T-helper 2 cell (primary cell): ENCODE measurements at places on chromosomes 2 and 18.

DNA sequence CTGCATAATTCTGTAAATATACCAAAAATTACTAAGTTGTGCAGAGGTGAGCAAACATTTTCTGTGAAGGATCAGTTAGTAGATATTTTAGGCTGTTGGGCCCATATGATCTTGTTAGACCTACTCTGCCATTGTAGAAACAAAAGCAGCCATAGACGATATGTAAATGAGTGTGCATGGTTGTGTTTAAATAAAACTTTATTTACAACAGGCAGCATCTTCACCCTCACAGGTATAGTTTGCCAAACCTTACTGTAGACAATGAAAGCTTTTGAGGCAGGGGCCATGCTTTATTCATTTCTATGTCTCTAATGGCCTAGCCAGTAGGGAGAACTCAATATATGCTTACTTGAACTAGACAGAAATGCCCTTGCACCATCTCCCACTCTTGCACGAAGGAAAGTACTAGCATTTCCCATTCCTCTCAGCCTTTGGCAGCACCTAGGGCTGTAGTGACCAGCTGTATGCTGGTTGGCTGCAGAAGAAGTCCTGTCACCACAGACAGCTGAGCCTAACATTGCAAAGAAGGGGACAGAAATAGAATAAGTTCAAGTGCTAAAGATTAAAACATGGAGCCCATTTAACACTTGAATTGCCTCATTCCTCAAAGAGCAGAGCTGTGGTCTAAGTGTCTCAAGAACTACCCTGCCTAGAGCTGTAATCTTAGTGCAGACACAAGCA lies 305.1 kb upstream of the MGAT5 start:
- no peak for DNase-seq

GRCh38 chr2:8502316-8502715 lies 179.5 kb upstream of the ID2 start:
- no peak for DNase-seq

DNA sequence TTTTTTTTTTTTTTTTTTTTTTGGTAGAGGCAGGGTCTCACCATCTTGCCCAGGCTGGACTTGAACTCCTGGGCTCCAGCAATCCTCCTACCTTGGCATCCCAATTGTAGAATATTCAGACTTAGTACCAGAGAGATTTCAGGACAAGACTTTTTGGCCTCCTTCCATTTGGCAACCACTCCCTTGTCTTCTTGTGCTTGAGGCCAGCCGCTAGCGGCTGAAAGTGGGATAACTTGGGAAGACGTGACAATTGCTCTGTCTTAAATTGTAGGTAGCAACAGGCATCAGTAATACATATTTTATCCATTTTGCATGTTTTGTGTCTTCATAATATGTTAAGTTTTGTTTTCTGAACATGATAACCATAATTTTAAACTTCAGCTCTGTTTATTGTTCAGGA lies 53.3 kb upstream of the TTN start:
- DNase-seq: no peak

- DNase-seq: no peak
Observed at GRCh38 chr2:37871456-37872191, 53.5 kb upstream of the RMDN2 start.

- no peak for DNase-seq
Observed at GRCh38 chr2:238431-238830, 25.4 kb downstream of the SH3YL1 start.

DNA sequence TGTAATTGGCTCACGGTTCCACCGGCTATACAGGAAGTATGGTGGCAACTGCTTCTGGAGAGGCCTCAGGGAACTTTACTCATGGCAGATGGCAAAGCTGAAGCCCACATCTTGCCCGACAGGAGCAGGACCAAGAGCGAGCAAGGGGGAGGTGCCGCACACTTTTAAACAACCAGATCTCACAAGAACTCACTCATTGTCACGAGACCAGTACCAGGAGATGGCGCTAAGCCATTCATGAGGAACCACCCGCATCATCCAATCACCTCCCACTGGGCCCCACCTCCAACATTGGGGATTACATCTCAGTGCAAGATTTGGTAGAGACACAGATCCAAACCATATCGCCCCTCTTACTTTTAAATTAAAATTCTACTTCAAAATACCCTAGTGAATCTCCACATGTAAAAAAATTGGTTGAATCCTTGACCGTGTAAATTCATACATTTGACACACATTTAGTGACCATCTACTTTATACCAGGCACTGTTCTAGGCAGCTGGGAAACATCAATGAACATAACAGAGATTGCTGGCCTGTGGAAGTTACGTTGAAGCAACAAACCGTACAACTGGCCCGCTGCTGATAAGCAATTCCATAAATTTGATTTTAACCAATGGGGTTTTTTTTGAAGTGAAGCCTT lies 87.6 kb downstream of the ALPK2 start:
- peak; percentile 7 for DNase-seq

DNA sequence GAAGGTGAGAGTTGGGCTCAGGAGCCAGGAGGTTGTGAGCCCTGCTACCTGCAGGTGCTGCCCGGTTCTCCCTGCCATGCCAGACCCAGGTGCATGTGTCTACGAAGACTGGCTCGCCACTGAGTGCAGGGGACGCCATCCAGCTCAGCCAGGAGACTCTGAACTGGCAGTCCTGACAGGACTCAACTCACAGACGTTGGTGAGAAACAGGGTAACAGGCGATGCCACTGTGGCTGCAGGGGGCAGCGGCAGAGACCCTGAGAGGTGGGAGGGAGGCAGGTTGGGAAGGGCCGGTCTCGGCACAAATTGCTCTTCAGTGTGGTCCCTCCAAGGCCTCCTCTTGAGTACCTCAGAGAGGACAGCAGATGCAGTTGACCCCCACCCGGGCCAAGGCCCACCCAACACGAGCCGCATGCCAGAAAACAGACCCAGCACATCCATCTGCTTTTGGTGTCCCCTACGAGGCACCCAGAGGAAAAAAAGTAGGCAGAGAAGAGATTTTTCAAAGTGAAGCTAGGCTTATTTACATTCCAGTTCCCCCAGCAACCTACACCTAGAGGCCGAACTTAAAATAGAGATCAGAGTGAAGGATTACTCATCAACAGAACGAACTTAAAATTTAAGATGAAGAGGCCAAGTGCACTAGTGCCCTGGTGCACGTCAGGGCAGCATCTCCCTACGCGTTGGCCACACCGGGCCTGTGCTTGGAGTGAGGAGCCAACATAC lies 184.8 kb downstream of the SEPTIN10 start:
- DNase-seq: no peak

DNA sequence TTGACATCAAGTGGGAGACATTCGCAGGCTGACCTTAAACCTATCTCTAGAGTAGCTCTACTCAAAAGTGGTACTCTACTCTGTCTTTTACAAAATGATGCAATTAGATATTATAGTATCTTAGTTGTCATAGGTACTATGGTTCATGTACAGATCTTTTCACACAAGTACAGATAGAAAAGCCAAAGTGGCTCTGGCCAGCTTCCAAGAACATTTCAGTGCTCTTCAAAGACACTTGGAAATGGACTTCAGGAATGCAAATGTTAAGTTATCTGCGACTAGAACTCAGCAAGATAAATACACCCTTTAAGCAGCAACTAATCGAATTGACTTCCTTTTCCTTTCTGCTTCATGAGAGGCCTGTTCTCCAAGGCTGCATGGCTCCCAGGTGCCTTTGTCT lies 718.7 kb upstream of the FAM98A start:
- DNase-seq: no peak

- DNase-seq: no peak
Observed at GRCh38 chr2:649426-650342, 27.5 kb downstream of the TMEM18 start.

GRCh38 chr2:47950340-47951301 lies 44.3 kb upstream of the FBXO11 start:
- DNase-seq: no peak

GRCh38 chr2:218130377-218130776 lies 4.5 kb downstream of the CXCR2 start:
- no peak for DNase-seq

DNA sequence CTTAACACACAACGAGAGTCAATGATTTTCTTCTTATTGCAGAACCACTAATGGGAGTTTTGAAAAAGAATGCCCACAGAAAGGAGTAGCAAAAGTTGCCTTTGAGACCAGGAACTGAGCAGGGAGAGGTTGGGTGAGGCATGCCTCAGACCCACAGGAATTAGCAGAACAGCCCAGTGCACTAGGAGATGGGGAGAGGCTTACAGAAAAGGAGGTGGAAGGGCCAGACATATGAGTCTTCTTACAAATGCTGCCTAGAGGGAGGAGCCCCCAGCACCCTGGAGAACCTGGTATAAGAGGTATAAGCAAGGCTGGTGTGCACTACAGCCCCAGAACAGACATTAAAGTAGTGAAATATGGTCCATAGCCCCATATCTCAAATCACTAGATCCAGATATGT lies 162.0 kb downstream of the DTNA start:
- no peak for DNase-seq

DNA sequence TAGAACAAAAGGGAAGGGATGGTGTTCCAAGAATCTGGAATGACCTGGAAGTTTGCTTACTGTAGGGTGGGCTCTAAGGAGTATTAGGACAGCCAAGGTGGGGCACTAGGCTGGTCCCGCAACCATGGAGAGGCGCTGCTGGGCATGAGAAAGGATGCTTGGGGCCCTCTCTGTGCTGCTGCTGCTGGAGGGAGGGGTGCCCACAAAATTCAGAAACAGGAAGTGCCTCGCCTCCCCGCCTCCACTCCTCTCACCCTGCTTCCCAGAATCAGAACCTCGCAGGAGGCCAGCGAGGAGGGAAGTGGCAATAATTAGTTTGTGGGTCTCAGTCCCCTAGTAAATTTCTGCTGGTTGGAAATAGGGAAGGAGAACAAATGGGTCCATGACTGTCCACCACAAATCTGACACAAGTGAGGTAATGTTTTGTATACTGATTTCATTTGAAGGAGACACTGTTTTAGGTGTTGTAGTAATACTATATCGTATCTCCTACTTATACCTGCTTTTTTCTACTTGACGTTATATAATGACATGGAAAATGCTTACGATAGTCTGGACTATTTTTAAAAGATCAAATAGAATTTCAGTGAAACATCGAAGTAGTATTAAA lies 7.9 kb upstream of the PDCL3 start:
- DNase-seq: peak; percentile 20

DNA sequence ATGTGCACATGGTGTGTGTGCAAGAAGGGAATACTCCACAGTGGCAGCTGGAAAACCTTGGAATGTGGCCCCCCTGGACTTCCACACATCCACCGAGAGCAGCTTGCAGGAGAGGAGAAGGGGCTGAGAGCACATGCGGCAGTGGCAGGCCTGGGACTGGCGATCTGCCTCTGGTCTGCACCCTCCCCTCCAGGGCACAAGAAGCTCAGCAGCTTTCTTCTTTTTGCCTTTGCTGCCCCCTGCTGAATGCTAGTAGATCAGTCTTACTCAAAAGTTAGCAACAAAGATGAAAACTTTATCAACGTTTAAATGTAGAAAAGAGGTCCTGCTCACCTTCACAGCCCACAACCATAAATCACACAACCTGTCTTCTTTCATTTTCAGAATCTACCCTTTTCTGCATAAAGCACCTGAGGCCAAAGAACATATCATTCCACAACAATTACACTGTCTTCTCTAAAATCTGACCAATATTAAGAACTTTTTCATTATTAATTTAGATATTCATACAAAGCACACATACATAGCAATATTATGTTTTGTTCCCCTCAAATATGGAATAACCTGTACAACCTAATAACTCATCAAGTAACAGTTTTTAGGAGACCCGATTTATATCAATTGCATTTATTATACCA lies 34.6 kb downstream of the TGFBRAP1 start:
- no peak for DNase-seq

GRCh38 chr2:105387225-105387624 lies 11.6 kb downstream of the FHL2 start:
- no peak for DNase-seq

GRCh38 chr2:54673501-54673998 lies 49.9 kb upstream of the EML6 start:
- peak; percentile 81 for DNase-seq

- DNase-seq: no peak
Observed at GRCh38 chr2:168062054-168062453, 185.3 kb downstream of the STK39 start.

DNA sequence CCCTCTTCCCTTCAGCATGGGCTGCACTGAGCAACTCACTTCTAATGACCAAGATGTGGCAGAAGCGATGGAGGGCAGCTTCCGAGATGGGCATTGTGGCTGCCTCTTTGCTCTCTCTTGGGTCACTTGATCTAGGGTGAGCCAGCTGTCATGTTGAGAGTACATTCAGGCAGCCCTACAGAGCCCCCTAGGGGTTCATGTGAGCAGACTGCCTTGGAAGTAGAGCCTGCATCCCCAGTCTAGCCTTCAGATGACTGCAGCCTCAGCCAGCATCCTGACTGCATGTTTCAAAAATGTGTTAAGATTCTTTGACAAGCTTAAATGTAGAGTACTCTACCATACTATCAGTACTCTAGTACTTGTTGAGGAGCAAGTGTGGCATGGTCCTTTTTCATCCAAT lies 143.9 kb downstream of the NCK2 start:
- DNase-seq: no peak

DNA sequence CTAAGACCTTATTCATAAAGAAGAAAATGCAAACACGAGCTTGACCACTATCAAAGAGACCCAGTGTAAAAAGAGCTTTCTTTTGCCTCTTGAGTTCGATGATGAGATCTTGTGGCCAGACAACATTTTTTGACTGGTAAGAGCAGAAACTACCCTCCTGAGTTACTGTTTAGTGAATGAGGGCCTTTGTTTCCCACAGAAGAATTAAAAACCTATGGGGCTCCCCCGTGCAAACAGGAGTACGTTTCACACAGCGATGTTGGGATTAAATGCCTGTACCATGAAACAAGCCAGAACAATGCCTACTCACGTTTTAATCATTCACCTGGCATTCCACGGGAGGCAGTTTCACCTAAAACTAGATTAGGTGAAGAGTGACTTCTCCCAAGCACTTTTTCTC lies 36.0 kb downstream of the MYCN start:
- DNase-seq: no peak

- no peak for DNase-seq
Observed at GRCh38 chr18:3107740-3108151, 94.8 kb upstream of the LPIN2 start.

GRCh38 chr2:50957896-50958295 lies 74.0 kb downstream of the NRXN1 start:
- no peak for DNase-seq

DNA sequence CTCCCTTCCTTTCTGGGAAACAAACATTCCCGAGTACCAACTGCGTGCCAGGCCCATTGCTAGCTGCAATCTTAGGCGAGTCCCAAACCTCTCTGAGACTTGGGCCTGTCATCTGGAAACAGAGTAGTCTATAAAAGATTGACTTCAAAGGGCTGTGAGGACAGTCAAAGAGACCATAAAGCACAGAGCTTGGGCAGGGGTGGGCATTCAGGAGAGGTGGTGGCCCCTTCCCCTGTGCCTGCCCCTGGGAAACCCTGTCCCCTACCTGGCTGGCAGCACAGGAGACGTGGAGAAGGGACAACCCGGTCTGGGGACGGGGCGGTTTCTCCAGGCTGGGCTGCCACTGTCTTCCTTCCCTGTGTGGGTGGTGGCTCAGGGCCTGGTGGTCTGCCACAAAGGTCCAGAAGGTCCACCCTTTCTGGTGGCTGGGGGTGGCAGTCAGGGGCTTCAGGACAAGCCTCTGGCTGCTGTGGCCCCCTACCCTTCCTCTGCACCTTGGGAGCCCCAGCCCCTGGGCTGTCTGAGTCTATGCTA lies 33.9 kb upstream of the FOSL2 start:
- no peak for DNase-seq

GRCh38 chr2:170354855-170355780 lies 177.2 kb downstream of the MYO3B start:
- no peak for DNase-seq
